Hair follicular keratinocyte (primary cell): ENCODE measurements at places on chromosomes 7 and 10. TPM values are rescaled to one million over a fixed set of nuclear protein-coding genes. Genes with fewer than 3 reads are reported as not detected.

PLEKHS1 gene
- total RNA-seq = not detected in 2 replicates

FRG2B gene
- total RNA-seq = not detected in 2 replicates

TBC1D12 gene
- 5.3 and 6.9 TPM in 2 replicates for total RNA-seq

GRM8 gene
- total RNA-seq = not detected in 2 replicates
